ENCODE measurements at places on chromosomes 4 and X.

GRCh38 chr4:176404621-176405020 lies 84.9 kb downstream of the SPCS3 start:
- DNase-seq: no peak

DNA sequence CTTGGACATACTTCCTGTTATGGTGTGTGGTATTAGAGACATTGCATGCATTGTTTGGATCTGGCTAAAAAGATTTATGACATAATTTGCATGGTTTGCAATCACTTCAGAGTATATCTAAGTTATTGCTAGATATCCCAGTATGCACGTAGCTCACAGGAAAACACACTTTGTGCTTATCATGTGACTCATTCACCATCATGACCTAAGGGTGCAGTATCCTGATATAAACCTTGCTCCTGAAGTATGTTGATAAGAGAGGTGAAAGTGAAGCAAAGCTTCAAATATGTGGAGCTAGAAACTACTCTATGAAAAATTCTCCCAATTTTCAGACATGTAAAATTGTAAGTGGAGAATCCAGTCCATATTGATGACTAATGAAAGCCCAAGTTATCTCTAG lies 46.9 kb upstream of the GRXCR1 start:
- DNase-seq: no peak

GRCh38 chr4:110840221-110840654 lies 217.4 kb upstream of the PITX2 start:
- no peak for DNase-seq

GRCh38 chr4:107283587-107284559 lies 247.8 kb upstream of the DKK2 start:
- DNase-seq: no peak

DNA sequence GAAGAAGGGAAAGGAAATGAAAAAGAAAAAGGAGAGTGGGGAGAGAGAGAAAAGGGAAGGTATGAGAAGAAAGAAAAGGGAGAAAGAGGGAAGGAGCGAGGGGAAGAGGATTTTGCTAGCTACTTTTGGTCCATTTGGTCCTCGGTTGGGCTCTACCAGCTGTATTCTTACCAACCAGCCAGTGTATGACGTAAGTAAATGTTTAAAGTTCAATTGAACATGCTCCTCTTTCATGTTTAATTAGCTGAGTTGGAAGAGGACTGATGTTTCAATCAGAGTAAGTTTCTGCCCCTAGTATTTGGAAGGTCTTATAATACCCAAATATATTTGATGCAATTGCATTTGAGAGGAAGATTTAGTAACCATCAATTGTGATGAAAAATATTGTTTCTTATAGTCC lies 424.0 kb upstream of the CXorf51B start:
- no peak for DNase-seq

GRCh38 chr4:53599632-53600031 lies 8.3 kb upstream of the LNX1 start:
- no peak for DNase-seq

DNA sequence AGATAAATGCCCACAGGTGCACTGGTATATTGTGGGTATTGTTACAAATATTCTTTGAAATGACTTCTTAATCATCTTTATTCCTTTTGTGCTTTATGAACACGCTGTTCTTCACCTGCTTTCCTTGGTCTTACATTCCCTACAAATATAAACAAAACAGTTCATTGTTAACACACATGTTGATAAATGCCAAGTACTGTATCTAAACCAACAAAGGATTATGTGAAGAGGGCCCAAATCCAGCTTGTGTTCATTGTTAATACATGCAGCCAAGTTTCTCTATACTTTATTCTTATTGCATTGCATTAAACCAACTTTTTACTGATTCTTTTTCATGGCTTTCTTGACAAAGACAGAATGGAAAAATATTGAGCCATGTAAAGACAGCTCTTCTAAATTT lies 42.8 kb downstream of the AREG start:
- no peak for DNase-seq

- DNase-seq: no peak
These were observed 577.1 kb downstream of the GALNTL6 start for GRCh38 chr4:172390331-172390730.

GRCh38 chr4:60019180-60019579 lies 1180.9 kb upstream of the ADGRL3 start:
- DNase-seq: no peak

DNA sequence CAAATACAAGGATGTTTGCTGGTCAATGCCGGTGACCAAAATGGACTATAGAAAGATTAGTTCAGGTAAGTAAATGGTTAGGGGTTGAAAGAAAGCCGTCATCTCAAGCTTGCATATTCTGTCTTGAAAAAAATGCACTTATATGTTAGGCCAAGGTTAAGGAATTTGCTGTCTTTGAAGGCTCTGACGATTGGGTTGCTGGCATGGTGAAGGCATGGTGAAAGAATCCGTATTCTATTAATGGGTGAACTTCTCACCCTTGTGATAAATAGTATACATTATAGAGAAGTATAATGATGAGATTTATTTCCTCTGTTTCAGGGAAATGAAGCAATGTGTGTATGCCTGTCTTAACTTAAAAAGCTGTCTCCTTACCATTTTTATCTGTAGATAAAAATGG lies 132.6 kb downstream of the ADGRL3 start:
- DNase-seq: no peak

GRCh38 chrX:30713061-30713525 lies 59.9 kb downstream of the GK start:
- DNase-seq: no peak

DNA sequence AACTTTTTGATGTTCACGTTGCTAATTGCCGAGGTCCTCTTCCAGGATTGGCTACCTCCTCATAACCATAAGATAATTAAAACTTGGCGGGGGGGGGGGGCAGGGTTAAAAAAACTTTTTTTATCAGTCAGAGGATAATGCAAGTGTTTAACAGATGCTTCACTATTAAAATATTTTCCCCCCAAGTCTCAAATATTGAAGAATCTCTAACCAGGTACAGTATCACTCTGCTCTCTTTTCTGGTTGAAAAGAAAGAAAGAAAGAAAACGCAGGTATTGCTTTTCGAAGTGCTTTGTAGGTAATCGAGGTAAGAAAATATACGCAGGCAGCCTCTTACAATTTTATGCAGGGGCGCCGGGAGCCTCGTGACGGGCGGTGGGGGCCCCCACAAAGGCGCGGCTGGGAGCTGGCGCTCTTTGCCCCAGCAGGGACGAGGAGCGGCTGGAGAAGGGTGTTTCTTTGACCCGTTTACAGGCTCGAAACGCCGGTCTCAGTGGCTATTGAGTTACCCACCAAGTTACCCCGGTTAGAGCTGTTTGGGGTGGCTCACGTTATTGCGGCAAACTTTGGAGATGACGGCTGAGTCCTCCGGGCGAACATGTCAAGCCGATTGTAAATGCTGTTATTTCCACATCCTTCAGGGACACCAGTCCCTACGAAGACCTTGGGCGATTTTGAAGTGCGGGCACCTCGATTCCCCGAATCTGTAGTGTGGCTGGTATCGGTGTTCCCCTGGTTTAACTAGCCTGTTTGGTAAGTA lies 477 bp upstream of the HAND2 start:
- no peak for DNase-seq

- no peak for DNase-seq
These were observed 39.3 kb downstream of the MEPE start for GRCh38 chr4:87872028-87872427.

GRCh38 chr4:5823542-5824211 lies 69.2 kb downstream of the CRMP1 start:
- no peak for DNase-seq

DNA sequence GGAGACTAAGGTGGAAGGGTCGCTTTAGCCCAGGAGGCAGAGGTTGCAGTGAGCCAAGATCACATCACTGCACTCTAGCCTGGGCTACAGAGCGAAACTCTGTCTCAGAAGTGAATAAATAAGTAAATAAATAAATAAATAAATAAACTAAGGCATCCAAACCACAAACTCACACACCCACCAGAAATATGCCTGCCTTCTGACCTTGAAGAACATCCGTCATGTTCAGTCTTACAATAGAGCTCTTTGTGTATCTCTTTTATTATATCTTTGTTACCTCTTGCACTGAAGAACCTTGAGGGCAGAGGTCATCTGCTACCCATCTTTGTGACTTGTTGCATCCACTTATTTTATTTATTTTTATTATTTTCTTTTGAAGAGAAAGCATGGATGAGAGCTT lies 71.6 kb downstream of the PRRG1 start:
- DNase-seq: no peak

DNA sequence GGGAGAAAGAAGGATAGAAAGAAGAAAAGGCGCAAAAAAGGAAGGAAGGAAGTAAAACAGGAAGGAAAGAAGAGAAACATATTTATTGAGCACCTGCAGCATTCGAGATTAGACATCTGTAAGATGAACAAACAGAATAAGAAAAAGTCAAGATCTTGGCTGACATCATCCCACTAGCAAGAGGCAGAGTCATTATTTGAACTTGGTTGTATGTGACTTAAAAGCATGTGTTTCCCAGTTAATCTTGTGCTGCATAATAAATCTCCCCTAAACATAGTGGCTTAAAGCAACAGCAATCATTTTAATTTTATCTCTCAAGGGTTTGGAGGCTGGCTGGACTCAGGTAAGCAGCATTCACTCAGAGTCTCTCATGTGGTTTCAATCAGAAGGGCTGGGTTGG lies 38.5 kb upstream of the COX7B2 start:
- DNase-seq: no peak

DNA sequence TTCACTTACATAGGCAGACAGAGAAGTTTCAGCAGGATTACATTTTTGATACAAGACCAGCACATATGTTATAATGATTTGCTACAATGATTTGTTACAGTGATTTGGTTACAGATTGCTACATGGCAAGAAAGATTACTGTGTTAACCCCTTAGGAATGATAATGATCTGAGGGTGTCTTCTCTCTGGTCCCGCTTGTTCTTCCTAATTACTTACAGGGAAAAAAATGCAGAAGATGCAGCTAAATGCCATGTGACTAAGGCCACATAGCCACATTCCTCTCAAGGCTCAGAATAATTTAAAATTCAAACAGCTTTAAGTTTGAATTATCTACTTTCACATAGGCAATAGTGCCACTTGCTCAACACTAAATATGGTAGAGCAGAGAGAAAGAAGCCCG lies 9.7 kb upstream of the LAP3 start:
- DNase-seq: no peak

GRCh38 chr4:158422546-158422945 lies 99.1 kb upstream of the RXFP1 start:
- DNase-seq: no peak

GRCh38 chrX:47327902-47328301 lies 42.5 kb upstream of the ZNF157 start:
- no peak for DNase-seq

GRCh38 chr4:146176891-146177290 lies 1.4 kb downstream of the LSM6 start:
- no peak for DNase-seq

- DNase-seq: no peak
These were observed 293.4 kb upstream of the BOD1L1 start for GRCh38 chr4:13920901-13921300.

GRCh38 chr4:124631760-124632159 lies 80.8 kb downstream of the ANKRD50 start:
- no peak for DNase-seq

GRCh38 chrX:50973199-50973598 lies 62.7 kb downstream of the BMP15 start:
- no peak for DNase-seq

- no peak for DNase-seq
These were observed 24.7 kb upstream of the MXRA5 start for GRCh38 chrX:3371163-3371562.

GRCh38 chr4:145842224-145842887 lies 96.3 kb downstream of the ZNF827 start:
- DNase-seq: no peak

GRCh38 chrX:106401965-106402559 lies 209.7 kb upstream of the RADX start:
- DNase-seq: no peak

DNA sequence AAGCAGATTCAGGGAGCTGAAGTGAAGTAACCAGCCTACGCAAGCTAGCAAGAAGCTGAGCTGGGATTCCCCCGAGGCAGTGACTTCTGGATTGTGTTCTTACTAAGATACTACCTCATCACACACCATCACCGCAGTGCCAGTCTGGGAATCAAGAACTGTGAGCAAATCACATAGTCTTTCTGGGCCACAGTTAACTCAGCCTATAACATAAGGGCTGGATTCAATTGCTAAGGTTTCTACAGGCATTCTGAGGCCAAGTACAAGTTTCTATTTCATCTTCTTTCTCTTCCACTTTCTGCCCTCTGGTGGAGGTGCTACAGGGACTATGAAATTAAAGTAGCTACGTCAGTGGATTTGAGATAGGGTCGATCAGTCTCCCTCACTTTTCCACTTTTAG lies 1.4 kb upstream of the CORIN start:
- DNase-seq: no peak

DNA sequence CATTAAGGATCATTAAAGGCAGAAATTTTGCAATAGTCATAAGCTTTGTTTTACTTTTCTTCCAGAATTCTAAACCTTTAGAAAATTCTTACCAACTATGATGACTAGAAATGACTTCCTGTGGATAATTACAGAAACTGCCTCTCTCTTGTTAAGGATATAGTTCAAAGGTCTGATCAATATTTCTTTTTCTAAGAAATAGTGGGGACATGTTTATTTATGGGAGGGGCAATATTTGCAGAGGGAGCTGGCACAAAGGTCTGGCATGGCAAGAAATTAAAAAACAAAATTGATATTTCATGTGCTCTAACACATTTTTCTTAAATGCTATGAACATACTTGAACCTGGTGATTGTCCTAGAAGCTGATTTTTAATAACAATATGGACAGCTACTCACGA lies 448.9 kb downstream of the KCTD8 start:
- no peak for DNase-seq

- DNase-seq: no peak
These were observed 83.0 kb downstream of the MAGEB17 start for GRCh38 chrX:16250296-16250695.

DNA sequence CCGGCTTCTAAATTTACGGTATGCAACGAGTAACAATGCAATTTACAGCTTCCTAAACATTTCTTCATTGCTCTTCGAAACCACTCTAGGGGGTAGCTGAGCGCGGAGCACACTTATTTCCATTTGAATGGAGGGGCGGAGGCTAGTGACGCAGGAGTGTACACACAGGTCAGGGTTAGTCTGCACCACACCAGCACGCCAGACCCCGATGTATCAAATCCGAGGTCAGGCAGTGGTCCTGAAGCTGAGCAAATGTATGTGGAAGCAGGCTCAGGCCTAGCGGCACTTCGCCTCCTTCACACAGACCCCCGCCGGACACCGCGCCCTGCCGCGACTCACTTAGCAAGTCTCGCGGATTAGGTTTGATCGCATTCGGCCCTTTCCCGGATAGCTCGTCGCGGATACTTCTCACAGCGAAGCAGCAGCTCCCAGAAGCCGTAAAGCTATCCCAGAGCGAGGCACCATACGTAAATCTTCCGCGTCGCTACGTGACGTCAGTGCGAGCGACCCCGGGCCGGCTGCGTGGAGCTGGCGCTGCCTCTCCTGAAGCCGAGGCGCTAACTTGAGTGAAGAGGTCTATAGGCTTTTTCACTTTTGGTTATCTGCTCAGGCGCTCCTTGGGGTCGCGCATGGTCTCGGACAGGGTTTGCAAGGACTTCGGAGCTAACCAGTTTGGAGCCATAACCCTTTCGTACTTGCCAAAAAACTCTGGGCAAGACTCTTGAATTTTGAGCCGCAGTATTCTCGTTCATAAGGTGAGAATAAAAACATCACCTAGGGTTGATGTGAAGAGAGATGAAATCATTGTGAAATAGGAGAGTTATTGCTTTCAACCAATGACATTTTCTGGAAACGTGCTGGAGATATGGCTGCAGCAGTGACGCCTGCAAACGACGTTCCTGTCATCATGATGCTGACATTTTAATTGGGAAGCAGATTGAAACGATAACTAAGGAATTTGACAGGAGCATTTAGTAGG lies at the start of gene AASDH:
AASDH (minus strand) TSS at position 469 of the 979 bp plus-strand sequence. CDS start 3,192 bp downstream, outside the sequence.
- DNase-seq: peak; percentile 95

- DNase-seq: no peak
These were observed 8.1 kb upstream of the KLHL2 start for GRCh38 chr4:165199286-165199685.

Data from activated CD8-positive, alpha-beta memory T cell treated with anti-CD3 and anti-CD28 coated beads for 1 hour (primary cell).